Activated CD8-positive, alpha-beta memory T cell treated with anti-CD3 and anti-CD28 coated beads for 36 hours (primary cell): ENCODE measurements at places on chromosomes 11 and 22. TPM values are rescaled to one million over a fixed set of nuclear protein-coding genes. Genes with fewer than 3 reads are reported as not detected.

OR52N4 gene
- total RNA-seq, result not detected

B4GAT1 gene
- total RNA-seq, result 13.4 TPM

CCDC116 gene
- 0.21 TPM for total RNA-seq

FOLR2 gene
- not detected for total RNA-seq

OR51B4 gene
- not detected for total RNA-seq

EIF3L gene
- 533 TPM for total RNA-seq

DENND5A gene
- total RNA-seq, result 22.0 TPM

CCDC87 gene
- total RNA-seq, result 0.13 TPM

APOA5 gene
- not detected for total RNA-seq

MAJIN gene
- total RNA-seq, result not detected

SCGB1C1 gene
- not detected for total RNA-seq

KLHDC7B gene
- 6.1 TPM for total RNA-seq
